ENCODE measurements at places on chromosomes 6 and 20.

GRCh38 chr6:106072501-106073090 is 13.5 kb upstream of the PRDM1 start:
- DNase-seq = no peak

GRCh38 chr6:108610270-108610839 is 49.6 kb downstream of the FOXO3 start:
- DNase-seq = no peak

DNA sequence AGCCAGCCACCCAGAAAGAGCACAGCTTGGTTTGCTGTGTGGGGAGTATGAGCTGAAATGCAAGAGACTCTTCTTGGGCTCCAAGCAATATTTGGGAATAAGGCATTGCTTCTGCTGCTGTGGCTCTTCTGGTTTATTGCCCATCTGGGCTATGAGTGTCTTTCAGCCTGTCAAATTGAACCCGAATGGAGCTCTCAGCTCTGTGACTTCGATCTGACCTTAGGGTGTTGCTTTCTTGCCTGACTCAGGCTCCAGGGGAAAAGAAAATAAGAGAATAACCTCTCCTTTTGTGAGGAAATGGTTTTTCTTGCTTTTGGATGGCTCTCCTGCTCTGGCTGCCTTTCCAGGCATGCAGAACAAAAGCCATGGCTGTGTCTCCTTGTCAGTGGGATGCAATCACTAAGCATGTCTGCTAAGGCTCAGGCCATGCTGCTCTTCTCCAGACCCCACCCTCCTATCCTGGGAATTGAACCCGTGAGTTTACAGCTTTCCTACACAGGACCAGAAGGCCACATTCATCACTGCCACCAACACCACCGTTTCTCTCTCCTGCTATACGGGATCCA is 169.4 kb upstream of the JAG1 start:
- no peak for DNase-seq

DNA sequence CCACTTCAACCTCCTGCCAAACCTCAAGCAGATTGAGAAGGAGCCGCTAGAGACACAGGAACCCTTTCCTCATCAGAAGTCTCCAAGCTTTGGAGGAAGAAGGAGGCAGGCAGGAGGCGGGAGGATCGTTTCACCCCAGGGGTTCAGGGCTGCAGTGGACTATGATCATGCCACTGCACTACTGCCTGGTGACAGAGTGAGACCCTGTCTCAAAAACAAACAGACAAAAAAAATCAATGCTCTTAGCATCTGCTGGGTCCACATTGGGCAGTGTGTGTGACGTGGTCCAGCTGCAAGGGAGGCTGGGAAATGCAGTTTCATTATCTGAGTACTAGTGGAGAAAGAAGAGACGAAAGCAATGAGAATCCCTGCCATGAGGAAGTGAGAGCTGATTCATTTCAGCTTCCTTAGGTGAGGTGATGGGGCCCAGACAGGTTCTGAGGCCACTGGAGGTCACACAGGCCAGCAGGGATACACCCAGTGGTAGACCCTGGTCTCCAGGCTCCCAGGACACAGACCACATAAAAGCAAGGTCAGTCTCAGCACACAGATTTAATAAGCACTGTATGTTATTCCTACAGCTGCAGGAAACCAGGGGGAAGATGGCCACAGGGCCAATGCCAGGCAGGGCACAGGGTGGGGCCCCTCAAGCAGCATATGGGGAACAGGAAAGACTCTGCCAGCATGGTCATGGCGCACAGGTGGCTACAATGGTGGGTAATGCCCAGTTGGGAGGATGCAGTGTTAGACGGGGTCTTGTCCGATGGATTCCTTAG is 4.3 kb downstream of the GFRA4 start:
- no peak for DNase-seq

DNA sequence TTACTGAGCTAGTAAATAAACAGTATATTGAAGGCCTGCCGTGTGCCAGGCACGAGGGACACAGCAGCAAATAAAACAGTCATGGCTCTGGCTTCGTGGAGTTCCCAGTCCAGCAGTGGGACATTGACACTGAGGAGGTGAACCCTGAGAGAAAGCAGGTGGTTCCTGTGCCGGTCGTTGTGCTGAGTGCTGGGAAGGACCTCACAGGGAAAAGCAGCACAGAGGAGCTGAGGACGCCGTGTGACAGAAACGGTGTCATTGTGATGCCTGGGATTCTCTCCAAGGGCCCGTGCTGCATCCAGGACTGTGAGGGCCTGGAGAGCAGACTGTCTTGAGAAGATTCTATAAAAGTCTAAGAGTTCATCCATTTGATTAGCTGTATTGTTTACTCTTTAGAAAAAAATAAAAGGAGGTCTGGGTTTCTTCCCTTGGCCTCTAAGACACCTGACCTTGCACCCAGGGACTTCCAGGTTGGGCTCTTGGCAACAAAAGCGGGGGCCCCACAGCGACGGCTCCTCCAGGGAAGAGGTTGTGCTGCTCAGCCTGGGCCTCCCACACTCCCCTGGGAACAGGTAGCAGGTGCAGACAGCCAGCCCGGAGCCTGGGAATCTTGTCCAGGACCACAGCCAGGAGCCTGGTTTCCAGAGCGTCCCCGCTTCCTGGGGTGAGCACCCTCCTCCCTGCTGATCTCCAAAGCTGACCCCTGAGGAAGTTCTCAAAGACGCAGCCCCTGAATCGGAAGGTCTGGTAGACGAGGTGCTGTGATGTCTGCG is 251.2 kb upstream of the PMEPA1 start:
- DNase-seq = no peak

DNA sequence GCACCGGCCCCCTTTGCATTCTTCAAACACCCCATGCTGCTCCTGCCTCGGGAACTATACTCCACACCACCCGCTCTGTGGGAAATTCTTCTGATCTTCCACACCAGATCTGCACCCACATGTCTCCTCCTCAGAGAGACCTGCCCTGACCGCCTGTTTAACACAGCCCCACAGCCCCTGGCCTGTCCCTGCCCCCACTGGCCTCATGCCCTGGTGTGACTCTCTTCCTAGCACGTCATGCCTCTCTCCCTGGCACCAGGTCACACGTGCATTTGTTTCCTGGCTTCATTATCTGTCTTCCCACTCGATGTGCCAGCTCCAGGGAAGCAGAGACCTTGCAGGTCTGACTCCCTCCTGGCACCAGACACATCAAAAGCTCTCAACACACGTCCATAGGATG is 79.6 kb downstream of the ANKRD60 start:
- no peak for DNase-seq
